ENCODE measurements at places on chromosomes 5 and 9.

DNA sequence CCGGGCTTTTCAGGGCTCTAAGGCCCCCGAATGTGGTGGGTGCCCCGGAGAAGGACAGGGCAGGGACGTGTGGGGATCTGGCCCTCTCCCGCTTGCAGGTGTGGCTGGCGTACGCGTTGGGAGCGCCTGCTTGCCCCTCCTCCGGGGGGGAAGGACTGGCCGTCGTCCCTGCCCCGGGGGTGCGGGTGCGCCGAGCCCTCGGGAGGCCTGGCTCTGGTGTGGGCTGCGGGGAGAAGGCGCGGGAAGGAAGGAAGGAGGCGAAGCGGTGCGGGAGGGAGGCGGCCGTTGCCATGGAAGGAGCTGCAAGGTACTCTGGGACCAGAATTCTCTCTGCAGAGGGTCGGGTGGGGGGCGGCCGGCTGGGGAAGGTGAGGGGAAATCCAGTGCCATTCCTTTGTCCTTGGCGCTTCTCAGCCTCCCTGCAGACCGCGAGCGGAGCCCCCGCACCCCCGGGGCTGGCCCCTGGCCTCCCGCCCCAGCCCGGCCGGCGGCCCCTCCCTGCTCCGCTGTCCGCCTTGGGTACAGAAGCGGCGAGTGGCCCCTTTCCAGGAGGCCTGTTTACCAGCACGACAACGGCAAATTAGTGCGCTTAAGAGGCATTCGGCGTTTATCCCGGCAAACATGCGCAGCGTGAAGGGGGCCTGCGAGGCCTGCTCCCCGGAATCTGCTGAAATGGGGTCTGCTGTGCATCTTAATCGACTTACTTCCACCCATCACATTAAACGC, 67.1 kb upstream of the UNC5A start:
- DNase-seq, result no peak

DNA sequence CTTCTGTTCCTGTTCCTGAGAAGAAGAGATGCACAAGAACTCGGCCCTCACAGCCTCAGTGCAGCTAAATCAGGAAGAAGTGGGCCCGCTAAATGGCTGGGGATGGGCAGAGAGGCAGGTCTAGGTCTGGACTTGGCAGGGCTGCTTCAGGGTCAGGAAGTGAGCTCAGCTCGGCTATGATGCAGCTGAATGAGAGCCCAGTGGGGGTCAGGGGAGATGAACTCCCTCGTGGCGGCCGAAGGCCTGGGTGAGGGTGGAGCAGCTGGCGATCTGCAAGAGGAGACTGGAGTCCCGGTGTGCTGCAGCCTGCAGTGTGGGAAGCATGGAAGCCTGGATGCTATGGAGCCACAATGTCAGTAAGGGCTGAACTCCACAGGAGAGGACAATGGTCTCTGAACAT, 466.2 kb downstream of the SPOCK1 start:
- DNase-seq, result no peak

- no peak for DNase-seq
Measured at GRCh38 chr9:90793729-90794128, 7.9 kb upstream of the SYK start.

GRCh38 chr9:22307013-22307711, 139.5 kb upstream of the DMRTA1 start:
- DNase-seq, result peak; percentile 15

DNA sequence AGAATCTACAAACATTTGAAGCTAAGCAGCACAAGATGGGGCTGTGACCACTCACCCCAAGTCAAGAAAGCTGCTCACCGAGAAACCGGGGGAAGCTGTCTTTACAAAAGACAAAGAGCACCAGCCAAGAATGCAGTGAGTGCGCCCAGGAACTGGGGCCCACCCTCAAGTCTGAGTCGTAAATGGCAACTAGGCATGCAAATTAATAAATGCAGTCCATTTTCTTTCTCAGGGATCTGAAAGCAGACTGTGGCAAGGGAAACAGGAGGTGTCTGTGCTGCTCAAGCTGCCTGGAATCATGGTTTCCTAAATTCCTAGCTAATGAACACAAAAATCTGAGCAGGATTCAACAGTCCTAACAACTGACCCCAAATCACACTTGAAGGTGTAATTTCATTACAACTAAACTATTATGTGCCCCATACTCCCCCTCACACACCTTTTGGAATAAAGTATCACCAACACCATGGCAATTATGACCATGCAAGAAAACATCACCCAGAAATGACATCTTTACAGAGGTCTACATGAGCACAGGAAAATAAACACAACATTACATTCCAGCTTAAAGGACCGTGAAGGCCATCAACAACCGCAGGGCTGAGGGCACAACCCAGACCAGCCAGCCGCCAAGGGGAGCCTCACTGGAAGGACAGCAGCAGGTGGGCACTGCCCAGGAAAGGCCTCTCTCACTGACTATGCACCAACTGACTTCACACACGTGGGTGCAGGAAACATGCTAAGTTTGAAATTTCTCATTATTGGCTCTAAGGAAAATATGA, 17.6 kb downstream of the NSUN2 start:
- DNase-seq, result no peak

DNA sequence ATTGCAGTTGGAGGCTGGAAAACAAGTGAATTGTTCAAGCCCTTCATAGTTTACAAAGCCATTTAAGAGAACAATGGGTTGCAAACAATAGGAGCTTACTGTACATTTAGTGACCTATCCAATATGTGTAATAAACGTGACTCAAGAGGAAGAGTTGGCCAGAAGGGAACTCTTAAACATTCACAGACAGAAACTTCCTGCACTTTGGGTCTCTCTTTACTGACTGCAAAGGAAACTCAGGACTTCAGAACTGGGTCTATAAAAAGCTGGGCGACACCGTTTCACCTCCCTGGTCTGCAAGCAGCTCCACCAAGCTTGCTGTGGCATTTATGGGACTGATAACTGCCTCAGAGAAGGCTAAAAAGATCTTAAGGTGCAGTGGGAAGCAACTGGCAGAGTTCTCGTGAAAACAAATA, 48.7 kb upstream of the SPATA31D4 start:
- no peak for DNase-seq

DNA sequence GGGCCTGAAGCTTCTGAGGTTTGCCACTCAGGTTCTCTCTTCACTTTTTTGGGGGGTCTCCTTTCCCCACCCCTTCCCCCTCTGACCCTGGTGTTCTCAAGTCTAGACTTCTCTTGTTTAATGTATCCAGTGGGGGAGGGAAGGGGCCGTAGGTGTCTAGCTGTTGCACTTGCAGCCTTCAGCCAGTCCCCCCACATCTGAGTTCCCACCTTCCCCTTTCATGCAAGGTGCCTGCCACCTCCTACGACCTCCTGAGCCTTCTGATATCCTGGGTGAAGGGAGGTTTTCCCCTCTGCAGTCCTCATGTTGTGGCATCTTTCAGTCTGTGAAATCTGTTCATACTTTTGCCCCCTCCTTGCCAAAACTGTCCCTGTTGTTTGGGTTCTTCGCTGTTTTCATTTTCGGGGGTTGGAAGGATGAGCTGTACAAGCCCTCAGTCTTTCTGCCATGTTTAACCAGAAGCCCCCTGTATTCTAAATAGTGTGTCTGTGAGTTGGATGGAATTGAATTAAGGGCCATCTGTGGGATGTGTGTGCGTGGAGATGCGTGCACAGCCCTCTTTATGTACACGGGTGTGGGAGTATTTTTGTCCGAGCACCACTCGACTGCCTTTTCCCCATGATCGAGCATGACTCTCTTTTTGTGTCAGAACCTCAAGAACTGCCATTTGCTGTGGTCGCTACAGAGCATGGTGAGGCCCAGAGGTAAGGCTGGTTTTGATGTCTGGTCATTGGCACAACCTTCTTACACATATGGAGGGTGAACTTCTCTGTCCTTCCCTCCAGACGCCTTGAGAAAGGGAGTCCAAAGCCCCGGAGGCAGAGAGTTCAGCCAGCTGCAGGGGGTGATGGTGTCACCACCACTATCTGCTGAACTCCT, 23.6 kb downstream of the PRRC2B start:
- DNase-seq, result no peak

DNA sequence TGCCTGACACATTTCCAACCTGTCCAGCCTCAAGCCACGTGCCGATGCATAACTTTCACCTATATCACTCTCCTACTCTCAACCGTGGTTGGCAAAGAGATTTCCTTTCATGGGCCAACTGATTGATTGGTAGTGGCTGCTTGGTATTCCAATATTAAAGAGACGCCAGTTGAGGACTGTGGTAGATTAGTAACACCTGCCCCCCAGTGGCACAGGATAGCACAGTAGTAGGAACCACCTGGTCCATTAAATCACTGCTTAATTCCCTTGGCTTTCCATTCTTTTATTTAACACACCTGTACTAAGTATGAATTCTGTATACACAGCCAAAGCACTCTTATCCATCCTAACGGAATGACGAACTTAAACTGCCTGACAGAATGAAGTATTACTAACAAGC, 19.1 kb upstream of the FOXB2 start:
- DNase-seq, result no peak

DNA sequence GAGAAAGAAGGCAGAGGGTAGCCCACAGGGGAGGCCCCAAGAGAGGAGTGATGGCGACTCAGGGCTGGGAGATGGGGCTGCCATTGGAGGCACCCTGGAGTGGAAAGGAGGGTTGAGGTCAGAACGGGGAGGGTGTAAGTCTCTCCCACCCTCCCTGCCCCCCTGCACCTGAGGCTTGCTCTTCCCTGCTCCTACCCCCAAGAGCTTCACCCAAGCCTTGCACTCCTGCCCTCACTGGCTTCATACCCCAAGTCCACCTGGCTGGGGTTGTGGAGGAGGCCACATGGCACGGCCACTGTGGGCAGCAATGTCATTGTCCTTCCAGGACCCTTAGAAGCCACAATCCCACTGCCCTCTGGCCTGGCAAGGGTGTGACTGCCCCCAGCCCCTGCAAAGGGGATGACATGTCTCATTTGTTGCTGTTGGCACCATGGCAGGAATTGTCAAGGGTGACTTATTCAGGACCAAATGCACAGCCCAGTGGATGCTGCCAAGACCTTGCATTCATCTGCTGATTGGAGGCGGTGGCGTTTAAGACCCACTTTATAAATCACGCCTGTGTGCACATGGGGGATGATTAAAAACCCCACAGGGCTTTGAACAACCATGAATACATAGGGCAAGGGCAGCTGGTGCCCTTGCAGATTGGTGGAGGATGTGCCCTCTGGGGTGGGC, 47.6 kb upstream of the RNU6ATAC start:
- DNase-seq, result no peak

GRCh38 chr9:107219486-107220077, 63.5 kb upstream of the RAD23B start:
- DNase-seq, result no peak

DNA sequence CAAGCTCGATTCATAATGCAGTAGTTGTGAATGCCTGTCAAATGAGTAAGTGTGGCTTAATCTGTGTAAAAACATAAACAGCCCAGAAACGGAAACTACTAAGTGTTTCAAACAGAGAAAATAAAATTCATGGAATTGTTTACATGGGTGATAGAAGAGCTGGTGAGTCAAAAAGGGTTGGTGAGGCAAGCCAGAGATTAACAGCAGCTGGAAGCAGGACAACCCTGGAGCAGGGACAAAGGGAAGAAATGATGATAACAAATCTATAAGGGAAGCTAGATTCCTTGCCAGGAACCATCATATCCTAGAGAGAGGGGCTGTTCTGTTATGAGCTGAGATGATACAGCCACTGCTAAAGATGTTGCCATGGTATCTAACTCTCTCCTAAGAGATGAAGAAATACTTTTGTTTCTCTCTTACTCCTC, 18.0 kb upstream of the PRR16 start:
- no peak for DNase-seq

DNA sequence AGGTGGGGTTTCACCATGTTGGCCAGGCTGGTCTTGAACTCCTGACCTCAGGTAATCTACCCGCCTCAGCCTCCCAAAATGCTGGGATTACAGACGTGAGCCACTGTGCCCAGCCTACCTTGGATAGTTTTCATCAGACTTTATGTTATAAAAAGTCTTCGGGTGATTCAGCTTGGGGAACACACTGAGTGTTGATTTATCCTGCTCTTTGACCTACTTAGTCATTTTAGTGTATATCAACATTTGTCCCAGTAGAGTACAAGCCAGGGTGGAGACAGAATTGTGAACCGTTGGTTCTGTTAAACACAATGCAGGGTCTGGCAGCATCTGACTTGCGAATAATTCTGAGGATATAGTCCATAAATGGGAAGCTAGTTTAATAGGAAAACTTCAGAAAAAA, 39.7 kb downstream of the NFX1 start:
- DNase-seq, result no peak

DNA sequence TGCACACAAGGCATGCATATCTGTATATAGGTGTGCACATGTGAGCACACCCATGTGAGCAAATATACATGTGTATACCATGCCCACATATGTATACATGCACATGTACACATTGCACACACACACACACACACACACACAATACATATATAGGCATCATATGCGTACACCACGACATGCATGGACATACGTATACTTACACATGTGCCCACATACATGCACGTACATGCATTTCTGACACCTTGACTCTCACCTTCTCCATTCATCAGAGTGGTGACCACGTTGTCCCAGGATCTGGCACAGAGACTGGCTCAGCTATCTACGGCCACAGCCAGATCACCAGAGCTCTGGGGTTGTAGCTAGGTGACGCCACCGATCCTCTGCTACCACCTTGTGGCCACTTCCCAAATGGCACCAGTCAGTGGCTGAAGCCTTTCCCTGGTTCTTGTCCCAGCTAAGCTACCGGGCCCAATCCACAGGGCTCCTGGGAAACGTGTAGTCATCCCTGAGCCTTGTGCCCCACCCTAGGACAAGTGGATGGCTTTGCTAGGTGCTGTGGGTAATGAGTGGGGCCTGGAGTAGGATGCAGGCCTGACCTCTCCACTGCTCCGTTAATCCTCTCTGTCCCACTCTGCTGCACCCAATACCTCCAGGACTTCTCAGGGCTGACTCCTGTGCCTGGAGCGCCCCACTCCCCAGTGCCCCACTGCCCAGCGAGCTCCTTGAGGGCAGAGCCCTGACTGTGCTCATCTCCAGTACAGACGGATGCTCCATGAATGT, 194.4 kb downstream of the RGS3 start:
- peak; percentile 89 for DNase-seq

DNA sequence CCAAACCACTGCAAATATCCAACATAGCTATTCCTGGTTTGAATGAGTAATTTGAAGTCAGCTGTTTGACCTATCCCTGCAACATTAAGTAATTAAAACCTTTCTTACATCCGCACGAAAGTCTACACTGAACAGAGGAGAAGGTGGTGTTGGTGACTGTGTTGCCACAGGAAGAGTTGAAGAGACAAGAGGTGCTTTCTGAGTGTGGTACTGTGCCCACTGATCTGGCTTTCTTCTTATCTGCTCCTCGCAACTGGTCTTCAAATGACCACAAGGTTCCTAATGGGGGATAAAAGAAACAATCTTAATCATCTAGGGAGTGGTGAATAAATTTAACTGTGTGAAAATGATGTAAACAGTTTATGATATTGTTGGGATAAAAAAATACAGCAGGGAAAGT, 29.4 kb upstream of the PDCL start:
- no peak for DNase-seq

Data from tibial nerve (tissue), 4 donors.